Stomach (tissue), 19 donors: ENCODE measurements at places on chromosomes 1 and 21.

DNA sequence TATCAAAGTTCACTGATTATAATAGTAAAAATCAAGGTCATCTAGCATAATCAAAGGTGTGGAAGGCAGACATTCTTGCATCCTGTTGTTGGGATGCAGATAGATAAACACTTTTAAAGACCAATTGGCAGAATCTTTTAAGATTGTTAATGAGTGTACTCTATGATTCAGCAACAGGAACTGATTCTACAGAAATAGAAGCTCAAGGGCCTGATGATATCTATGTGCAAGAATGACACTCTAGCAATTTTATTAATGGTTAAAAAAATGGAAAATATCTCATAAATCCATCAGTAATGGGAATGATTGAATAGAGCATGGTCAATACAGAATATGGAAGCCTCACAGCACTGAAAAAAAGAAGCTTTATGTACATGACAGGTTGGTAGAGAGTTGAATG lies 2.2 kb upstream of the ATP1A4 start:
- no peak for DNase-seq

- no peak for DNase-seq
These were observed 52.4 kb downstream of the HIVEP3 start for GRCh38 chr1:41866285-41866684.

GRCh38 chr1:211082824-211083223 lies 51.1 kb downstream of the KCNH1 start:
- no peak for DNase-seq

GRCh38 chr1:244435562-244436205 lies 16.0 kb downstream of the ADSS2 start:
- DNase-seq, result no peak

- peak; percentile 55 for DNase-seq
These were observed 226.6 kb upstream of the KAZN start for GRCh38 chr1:14371771-14372497.

GRCh38 chr1:201406831-201407406 lies 7.8 kb upstream of the LAD1 start:
- DNase-seq, result peak; percentile 68

DNA sequence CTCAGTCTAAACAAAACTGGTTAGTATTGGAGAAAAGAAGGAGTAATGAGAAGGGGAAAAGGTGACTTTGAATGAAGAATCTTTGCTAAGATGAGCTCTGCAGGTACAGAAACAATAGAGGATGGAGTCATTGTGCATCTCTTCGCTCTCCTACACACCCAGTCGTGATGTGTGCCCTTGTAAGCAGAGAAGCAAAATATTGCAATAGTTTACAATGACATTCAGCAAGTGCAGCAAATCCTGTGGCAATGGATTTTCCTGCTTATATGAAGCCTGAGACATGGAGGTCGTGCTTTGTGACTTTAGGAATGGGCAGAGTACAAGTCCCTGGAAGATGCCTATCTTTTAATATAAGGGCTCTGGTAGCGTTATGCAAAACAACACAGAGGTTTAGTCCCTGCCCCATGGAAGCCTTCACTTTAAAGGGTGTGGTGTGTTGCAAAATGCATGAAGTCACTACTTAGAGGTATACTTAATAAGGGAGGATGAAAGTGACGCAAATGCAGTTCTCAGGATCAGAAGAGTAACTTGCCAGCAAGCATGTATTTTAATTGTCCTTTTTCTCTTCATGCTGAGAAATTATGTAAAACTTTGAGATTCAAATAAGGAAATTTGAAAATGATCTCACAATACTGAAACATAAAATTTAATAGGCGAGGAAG lies 88.0 kb upstream of the IVNS1ABP start:
- no peak for DNase-seq

DNA sequence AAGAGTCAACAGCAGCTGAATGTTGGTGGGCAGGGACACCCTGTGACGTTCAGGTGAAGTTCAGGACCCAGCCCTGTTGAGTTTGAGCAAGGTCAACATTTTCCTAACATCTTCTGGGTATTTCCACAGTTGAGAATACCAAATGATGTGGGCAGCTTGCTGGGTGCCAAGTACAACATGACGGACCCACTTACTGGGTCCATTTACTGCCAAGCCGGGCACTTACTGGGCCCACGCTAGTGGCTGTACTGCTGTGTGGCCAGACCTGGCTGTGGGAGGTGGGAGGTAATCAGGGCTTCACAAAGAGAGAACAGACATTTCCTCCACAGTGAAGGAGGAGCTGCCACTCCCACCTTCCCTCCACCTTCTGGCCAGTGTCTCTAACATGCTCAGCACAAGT lies 99.2 kb downstream of the PSMG1 start:
- no peak for DNase-seq

- no peak for DNase-seq
These were observed 61.8 kb upstream of the COA6 start for GRCh38 chr1:234311414-234311813.

- DNase-seq, result no peak
These were observed 9.9 kb upstream of the ETV3 start for GRCh38 chr1:157147906-157148700.

DNA sequence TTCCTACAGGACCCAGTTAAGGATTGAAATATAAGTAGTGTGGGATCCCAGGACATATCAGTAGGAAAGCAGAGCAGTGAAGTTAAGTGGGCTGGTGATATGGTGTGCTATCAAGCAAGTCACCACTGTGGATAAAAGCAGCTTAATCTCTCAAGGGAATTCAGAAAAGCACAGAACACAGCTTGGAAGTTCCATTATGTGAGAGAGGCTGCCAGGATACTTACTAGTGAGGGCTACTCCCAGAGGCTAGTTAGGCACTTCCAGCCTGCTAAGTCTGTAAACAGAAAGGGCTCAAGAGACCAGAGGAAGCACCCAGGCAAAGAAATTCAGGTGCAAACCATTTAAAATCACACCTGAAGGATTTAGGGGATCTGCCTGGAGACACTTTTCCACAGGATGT lies 18.8 kb upstream of the GRIK1 start:
- DNase-seq, result no peak

- DNase-seq, result no peak
These were observed 34.9 kb downstream of the FOXO6 start for GRCh38 chr1:41396084-41396483.

- peak; percentile 21 for DNase-seq
These were observed 168.5 kb downstream of the ACTL8 start for GRCh38 chr1:17923666-17924065.

DNA sequence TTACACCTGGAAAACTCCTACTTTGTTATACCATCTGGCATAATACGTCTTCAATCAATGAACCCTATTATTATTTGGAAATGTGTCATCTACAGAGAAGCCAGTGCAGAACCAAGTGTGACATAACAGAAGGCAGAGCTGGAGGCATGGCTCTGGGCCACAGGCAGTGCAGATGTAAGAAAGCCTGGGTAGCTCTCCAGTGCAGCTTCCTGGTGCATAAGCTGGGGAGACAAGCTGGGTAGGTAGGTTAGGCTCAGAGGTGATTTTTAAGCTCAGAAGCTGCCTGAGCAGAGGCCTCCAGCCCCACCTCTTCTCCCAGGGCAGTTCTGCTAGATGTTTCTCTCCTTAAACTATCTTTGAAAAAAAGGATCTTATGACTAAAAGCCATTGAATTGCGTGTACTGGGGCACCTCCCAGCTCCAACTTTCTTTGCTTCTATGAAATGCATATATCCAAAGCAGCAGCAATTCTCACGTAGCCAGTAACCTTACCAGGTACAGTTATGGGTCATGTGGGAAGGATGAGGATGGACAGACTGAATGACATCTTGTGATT lies 30.7 kb downstream of the AKNAD1 start:
- DNase-seq, result no peak

DNA sequence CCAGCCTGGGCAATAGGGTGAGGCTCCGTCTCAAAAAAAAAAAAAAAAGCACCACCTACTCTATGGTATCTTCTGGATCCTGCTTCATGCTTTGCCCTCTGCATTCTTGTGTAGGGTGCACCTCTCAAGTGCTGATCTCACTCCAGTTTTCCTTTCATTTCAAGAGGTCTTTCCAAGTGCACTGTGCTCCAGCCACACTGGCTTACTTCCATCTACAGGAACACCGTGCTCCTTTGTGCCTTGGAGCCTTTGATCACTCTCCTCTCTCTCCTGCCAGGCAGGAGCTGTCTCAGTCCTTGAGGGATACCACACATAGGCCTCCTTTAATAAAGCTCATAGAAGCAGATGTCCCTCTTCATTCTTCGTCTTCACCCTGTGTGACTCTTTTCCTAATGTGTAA lies 55.4 kb upstream of the GREM2 start:
- no peak for DNase-seq

DNA sequence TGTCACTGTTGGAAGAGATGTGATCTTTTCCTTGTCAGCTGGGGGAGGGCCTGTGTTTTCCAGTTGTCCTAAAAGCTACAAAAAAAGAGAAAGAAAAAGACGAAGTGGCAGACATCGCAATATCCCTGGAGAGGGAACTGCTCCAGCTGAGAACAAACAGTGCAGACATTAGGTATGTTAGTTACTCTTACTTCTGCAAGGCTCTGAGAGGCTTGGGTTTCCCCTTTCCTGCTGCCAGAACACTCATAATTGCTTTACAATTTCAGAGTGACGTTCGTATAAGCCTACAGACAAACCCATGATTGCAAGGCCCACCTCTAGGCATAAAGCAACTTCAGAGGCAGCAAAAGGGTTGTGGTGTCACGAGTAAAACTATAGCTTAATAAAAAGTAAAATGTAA lies 31.1 kb downstream of the CD160 start:
- DNase-seq, result no peak

GRCh38 chr21:16421965-16422364 lies 692.2 kb downstream of the USP25 start:
- no peak for DNase-seq

GRCh38 chr1:153610334-153610733 lies 2.6 kb downstream of the S100A16 start:
- no peak for DNase-seq

DNA sequence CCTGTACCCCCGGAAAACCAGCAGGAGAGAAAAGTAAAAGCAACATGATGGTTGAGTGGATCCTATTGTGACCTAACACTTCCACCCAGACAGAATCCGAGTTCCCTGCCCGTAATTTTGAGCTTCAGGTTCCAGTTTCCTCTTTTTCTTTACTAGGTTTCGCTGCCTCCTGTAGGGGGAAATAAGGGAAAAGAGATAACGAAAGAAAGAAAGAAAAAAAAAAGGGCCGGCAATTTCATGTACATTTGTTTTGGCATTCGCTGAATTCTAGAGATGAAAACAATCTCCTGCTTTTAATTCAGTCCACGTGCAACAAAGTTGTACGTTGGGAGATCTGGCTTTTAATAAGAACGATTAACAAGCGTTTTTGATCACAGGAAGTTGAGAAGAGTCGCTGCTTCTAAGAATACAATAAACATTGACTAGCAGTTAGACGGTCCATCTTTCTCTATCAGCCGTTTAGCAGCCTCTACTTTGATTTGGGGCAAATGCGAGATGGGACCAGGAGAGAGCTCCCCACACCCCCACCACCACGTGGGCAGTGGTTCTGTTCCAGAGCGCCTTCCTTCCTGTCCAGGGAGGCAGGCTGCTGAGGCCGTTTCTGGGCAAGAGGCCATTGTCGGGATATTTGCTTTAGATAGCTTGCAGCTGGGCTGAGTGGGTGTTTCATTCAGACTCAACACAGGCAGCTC lies 155.9 kb upstream of the RUNX1 start:
- DNase-seq, result peak; percentile 94
